AG04450 (cell line): ENCODE measurements at places on chromosomes 12 and 14.

DNA sequence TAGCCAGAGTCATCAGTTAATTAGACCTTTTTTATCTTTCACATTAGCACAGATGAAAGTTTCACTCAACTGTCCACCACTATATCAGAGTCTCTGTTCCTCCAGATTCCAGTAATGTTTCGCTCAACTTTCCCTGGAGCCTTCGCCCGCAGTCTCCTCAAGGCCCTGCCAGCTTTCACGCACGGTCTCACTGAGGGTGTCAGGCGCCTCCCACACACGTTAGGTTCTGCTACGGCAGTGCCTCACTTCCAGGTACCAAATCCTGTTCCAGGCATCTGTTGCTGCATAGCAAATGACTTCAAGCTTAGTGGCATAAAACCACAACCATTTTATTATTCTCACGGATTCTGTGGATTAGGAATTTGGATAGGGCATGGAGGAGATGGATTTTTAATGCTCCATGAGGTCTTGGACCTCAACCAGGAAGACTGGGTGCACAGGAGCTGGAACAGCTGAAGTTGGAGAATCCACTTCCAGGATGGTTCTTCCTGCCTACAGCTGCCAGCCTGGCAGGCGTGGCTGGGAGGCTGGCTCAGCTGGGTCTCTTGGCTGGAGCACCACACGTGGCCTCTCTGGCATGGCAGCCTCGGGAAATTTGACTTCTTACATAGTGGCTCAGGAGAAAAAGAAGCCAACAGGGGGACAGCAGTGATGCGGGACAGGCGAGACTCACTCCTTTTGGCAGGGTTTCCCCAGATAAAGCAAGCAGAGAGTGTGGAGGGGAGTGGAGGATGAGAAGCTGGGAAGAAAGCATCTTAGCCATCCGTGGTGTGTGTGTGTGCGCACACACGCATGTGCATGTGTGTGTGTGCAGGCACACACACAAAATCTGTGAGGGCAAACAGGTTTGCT lies 21.3 kb upstream of the BCDIN3D start:
- DNase-seq: no peak

DNA sequence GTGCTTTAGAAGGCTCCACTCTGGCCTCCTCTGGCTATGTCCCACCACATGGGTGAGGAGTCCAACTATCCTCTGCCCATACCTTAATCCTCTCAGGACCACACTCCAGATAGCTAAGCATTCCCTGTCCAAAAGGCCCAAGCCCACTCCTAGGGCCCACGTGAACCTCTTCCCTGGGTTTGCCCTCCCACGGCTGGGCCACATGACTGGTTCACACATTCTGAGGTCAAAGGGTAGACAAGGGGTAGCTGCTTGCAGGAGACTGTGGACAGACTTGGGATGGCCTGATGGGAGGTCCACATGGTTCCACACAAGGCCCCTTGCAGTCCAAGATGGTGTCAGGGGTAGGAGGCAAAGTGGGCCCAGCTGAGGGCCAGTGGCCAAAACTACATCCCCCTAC lies 6.0 kb upstream of the PCK2 start:
- DNase-seq: no peak

GRCh38 chr12:98808243-98808875 lies 163.3 kb downstream of the APAF1 start:
- no peak for DNase-seq

GRCh38 chr12:114371250-114371649 lies 34.7 kb downstream of the TBX5 start:
- no peak for DNase-seq

DNA sequence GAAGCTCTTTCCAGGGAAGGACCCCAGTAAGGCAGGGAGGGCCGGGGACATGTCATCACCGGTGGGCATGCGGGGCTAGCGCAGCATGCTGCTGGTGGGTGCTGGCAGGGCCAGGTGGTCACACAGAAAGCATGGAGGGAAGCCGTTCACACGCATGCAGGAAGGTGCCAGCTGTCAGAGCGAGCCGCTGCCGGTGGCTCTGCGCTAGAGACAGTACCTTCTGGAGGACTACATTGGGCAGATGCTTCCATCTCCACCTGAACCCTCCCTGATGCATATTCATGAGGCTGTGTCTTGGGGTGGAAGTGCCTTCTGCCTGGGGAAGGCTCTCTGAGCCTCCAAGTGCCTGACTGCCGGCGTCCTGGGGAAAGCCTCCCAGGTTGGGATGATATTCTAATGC lies 203.8 kb downstream of the CALM1 start:
- no peak for DNase-seq

DNA sequence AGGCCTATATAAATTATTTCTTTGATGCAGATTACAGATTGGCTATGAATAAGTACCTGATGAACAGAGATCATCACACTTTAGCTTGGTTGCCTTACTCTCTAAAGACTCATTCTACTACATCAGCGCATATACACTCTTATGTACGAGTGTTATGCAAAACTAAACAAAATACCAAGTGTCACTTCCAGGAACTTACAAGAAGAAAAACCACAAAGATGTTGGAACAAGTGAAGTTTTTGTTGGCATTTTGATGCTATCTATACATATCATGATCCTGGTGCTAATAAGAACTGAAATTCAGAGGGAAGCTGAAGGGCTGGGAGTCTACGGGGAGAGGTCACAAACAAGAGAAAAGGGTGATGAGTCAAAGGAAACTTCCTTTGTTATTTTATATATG lies 47.9 kb upstream of the CERS5 start:
- no peak for DNase-seq

- no peak for DNase-seq
Observed at GRCh38 chr12:100820314-100820713, 25.7 kb downstream of the ANO4 start.
